Tongue (tissue), 3 donors: ENCODE measurements at places on chromosomes 7 and 10. TPM values are rescaled to one million over a fixed set of nuclear protein-coding genes. Genes with fewer than 3 reads are reported as not detected.

Gene BEND7
- total RNA-seq: 5.1 TPM

Gene PYROXD2
- total RNA-seq: 4.5 TPM

Gene EMX2
- total RNA-seq: 1.9 TPM

Gene HMX3
- not detected for total RNA-seq
